Esophagus muscularis mucosa (tissue), 4 donors: ENCODE measurements at places on chromosomes 6 and 20. TPM values are rescaled to one million over a fixed set of nuclear protein-coding genes. Genes with fewer than 3 reads are reported as not detected.

- H3K27ac ChIP-seq = peak overlapping the region; percentile 72
- H3K4me1 ChIP-seq = peaks cover 81% of the 10 kb centered on the region
Observed at GRCh38 chr6:151257985-151258445, 18.2 kb downstream of the AKAP12 start.

The SLC35F1 gene
- total RNA-seq = 8.1 TPM

The PGC gene
- 0.92 TPM for total RNA-seq

The IL17F gene
- not detected for total RNA-seq
